Non-pigmented ciliary epithelial cell (primary cell): ENCODE measurements at places on chromosomes 3 and 15.

- DNase-seq, result no peak
Measured at GRCh38 chr15:77985031-77985930, 92.2 kb downstream of the TBC1D2B start.

DNA sequence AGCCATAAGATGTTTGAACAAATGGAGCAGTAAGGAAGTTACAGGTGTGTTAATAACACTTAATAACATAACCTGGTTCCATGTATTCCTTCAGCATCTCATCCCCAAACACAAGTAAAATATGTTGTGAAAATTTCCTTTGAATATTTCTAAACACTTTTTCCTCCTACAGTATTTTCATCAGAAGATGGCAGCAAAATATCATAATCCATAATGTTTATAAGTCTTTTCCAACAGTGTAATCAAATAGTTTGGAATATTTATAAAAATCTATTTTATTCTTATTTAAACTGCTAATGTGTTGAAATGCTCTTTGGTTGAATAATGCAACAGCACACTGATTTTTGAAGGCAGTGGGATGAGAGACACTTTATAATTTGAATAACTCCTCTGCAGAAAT lies 1020.5 kb downstream of the OTOL1 start:
- DNase-seq, result no peak

- no peak for DNase-seq
Measured at GRCh38 chr3:123096731-123097130, 29.9 kb downstream of the PDIA5 start.

- no peak for DNase-seq
Measured at GRCh38 chr3:188439080-188439479, 285.1 kb downstream of the LPP start.

GRCh38 chr3:134078169-134078831 lies 48.6 kb upstream of the SLCO2A1 start:
- no peak for DNase-seq

GRCh38 chr15:76335307-76336253 lies 993 bp upstream of the ISL2 start:
- DNase-seq, result no peak

DNA sequence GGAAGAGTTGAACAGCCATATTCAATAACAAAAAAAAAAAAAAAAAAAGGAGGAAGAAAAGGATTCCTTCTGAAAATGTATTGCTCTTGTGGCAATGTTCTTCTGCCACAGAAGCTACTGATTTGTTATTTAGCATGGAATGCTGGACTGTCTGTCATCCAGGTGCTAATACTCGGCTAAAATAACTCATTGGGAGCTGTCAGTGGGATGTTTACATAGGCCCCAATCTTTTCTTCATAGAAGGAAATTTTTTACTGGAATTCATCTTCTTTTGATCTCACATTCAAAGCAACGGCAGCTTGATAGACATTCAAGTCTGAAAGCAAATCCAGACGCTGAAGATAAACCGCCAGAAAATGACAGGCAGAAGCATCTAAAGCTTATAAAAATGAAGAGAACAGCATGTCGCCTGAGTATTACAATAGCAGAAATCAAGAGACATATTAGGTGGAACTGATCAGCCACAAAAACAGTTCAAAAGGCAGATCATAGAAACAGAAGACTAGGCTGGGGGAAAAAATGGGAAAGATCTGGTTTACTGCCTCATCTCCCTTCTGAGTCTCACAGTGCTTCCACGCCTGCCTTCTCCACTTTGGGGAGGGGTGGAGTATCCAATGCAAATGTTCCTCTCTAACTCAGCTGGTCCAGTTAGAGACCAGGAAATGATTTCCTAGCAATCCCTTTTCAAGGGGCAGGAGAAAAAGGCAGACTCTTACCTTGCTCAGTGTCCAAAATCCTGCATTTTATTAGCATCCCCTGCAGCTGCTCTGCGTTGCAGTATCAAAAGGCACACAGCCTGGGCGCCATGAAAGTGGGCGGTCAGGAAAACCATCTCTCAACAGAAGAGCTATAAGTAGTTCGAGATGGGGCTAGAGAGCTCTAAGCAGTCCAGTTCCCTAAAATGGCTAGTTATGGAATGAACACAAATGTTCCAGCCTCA lies 451.9 kb downstream of the FOXP1 start:
- no peak for DNase-seq

DNA sequence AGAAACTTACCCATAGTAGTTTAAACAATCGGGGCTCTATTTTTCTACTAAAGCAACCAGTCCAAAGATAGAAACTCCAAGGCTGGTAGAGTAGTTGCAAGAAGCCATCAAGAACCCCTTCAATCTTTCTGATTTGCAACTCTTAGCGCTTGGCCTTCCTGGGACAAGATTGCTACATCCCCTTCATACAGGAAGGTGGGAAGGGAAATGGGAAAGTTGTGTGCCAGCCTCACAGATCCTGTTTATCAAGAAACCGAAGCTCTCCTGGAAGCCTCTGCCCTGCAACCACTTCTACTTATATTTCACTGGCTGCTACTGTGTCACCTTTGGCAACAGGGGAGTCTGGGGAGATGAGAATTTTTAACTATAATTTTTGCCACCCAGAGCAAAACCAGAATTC lies 46.2 kb downstream of the OSBPL10 start:
- no peak for DNase-seq

GRCh38 chr3:193010191-193010590 lies 92.5 kb upstream of the MB21D2 start:
- no peak for DNase-seq
